Fibroblast of upper back skin (primary cell): ENCODE measurements at places on chromosomes 12 and 14.
A peak's percentile ranks its signal among the peaks of the same experiment; 100 is the strongest.

- DNase-seq, result no peak
These were observed 105.7 kb upstream of the RESF1 start for GRCh38 chr12:31853520-31853919.

- DNase-seq, result no peak
These were observed 475 bp upstream of the PCNX1 start for GRCh38 chr14:70906793-70907175.

DNA sequence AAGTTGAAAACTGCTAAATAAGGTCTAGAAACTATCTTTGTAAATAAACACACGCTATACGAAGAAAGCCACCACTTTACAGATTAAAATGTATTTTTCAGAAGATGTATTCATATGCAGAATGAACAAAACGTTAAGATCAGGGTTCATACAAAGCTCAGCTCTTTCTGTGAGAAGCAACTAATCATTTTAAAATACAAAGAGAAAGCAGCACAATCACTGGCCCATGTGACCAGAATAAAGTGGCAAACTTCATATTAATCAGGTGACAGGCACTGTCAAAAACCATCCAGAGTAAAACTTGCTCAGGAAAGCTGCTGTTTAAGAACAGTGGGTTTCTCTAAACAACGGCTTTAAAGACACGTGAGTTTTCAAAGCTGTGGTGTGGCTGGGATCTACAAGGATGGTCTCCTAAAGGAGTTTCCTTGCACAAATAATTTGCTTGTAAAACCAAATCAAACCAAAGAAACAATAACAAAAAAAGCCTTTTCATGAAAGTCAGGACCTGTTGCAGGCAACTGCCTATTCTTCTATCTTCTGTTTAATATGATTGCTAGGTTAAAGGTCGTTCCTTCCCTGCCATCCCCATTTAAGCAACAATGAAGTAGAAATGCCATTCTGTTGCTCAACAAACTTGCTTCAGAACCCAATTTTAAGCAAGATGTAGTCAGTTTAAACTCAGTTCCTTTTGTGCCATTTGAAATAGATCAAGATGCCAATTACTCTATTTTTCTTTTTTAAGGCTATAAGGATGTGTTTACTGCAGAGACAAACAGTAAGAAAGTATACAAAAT lies 22.3 kb downstream of the SEL1L start:
- no peak for DNase-seq

- DNase-seq, result peak; percentile 42
These were observed 24.0 kb downstream of the PLEKHH1 start for GRCh38 chr14:67557118-67557517.

DNA sequence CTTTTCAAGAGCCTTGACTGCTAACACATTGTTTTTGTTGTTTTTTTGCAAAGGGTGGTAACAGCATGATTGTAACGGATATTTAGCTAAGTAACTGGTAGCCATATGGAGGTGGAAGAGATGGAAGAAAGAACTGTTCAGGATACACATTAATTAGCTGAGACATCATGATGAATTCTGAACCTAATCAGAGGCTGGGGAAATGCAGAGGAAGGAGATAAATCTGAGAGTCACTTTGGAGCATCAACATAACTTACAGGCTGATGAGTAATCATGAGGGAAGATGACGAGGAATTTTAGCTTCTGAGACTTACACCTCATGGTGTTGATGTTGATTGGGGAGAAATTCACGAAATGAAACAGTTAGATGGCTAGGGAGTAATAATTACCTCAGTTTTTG lies 62.3 kb downstream of the NIN start:
- peak; percentile 35 for DNase-seq

- no peak for DNase-seq
These were observed 98.6 kb downstream of the VRK1 start for GRCh38 chr14:96895658-96896271.

DNA sequence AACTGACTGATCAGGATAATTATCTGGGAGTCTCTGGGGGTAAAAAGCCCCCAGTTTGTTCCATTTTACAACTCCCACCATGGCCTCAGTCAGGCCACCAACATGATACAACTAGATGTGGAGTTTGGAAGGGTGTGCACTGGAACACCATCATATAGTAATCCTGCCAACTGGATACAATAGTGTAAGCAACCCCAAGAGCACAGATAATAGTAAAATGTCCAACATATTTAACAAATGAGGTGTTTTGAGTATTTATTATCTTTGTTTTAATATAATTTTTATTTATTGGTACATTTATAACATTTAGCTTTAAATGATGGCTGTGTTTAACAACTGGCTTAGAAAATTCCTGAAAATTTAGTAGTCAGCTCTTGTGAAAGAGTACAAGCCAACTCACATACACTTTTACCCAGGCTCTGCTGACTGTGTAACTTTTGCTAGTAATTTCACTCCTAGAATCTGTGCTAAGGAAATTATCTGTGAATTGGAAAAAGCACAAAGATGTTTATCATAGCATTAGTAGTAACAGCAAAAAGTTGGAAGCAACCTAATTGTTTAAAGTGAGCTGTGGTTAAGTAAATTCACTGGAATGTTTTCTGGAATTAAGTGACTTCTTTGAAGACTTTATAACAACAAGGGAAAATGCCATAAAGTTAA lies 196.8 kb downstream of the RAD51B start:
- DNase-seq, result peak; percentile 37

GRCh38 chr12:69415471-69416275 lies 54.5 kb upstream of the FRS2 start:
- peak; percentile 97 for DNase-seq

GRCh38 chr12:52078276-52078675 lies 1.2 kb upstream of the SMIM41 start:
- DNase-seq, result no peak

DNA sequence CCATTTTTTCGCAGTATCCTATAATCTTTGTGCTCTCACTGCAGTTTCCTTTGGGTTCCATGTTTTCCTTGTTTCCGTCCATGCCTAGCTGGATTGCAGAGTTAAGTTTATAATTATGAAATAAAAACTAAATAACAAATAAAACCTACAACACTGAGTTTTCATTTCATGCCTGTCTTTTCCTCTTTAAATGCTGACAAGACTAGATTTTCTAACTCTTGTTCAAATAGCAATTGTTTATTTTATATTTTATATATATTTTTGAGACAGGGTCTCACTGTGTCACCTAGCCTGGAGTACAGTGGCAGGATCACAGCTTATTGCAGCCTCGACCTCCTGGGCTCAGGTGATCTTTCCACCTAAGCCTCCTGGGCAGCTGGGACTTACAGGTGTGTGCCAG lies 5.3 kb upstream of the GEMIN2 start:
- no peak for DNase-seq

DNA sequence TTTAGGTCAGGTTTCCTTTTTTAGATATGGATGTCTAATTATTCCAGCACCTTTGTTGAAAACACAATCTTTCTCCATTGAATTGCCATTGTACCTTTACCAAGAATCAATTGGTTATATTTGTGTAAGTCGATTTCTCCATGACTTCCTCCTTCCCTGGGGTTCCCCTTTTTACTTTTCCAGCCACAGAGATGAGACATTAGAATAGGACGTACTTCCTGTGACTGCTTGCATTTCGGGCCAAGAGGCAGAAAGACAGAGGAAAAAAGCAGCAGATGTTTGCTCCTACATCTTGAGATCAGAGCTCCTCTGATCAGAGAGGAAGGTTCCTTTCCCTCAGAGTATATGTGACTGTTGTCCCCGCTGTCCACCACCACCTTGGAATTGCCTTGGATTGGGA lies 453.7 kb upstream of the RGS6 start:
- DNase-seq, result peak; percentile 57

- DNase-seq, result peak; percentile 40
These were observed 404.9 kb downstream of the FLRT2 start for GRCh38 chr14:85934886-85935254.

DNA sequence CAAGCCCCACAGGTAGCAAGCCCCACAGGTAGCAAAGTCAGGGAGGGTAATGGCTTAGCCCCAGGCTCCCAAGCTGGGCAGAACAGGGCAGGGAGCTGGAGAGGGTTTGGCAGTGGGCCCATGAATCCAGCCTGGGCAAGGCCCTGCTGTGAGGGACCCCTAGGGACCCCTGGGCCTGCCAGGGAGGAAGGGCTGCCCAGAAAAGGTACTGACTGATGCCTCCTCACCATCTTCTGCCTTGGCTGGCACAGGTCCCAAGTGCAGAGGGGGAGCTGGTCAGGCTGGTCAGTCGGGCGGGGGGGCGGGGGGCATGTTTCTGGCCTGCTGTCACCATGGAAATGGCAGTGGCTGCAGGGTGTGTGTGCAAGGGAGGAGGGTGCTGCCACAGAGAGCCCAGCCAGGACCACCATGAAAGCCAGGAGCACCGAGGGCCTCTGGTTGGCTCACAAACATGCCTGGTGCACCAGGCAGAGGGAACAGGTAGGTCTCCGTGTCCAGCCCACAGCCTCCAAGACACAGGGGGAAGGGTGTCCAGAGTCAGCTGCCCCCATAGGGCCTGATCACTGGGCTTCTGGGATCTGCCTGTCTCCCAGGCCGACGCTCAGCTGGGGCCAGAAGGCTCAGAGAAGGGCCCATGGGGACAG lies 1.5 kb upstream of the CRIP2 start:
- no peak for DNase-seq

- DNase-seq, result peak; percentile 34
These were observed 1.3 kb downstream of the TEAD4 start for GRCh38 chr12:2960390-2960956.
